Stimulated activated CD4-positive, alpha-beta T cell treated with anti-CD3 and anti-CD28 coated beads, Interleukin-1b, Interleukin-23, amount 100 ng/mL, for 24 hours (primary cell): ENCODE measurements at places on chromosomes 16 and 17.

DNA sequence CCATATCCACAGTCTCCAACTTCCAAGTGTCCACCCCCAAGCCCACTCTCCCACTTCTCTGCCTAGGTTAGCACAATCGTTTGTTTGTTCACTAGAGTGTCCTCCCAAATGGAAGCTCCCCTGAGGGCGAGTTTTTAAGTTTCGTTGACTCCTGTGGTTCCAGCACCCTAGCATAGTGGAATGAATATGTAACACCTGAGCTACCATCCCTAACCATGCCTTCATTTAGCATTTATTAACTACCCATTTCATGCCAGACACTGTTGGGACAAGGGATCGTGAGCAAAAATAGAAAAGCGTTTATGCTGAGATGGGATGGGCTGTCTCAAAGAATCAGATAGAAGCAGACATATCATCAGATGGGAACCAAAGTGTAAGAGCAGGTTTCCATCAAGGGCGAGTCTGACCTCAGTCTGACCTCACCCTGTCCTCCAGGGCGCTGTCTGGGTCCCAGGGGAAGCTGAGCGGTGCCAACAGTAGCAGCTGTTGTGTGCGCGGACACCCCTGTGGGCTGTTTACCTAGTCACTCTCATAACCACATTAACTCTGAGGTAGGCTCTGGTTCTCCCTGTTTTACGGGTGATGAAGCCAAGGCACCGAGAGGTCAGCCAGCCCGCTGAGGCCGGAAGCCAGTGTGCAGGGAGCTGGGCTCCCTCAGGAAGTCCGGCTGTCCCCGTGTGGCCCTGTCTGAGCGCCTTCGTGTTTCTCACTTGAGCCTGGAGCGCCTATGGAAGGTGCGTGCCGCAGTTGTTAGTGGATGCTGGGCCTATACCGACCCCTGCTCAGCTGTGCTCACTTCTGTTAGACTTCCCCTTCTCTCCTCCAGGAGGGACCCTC is 6.2 kb downstream of the CNP start:
- no peak for DNase-seq

DNA sequence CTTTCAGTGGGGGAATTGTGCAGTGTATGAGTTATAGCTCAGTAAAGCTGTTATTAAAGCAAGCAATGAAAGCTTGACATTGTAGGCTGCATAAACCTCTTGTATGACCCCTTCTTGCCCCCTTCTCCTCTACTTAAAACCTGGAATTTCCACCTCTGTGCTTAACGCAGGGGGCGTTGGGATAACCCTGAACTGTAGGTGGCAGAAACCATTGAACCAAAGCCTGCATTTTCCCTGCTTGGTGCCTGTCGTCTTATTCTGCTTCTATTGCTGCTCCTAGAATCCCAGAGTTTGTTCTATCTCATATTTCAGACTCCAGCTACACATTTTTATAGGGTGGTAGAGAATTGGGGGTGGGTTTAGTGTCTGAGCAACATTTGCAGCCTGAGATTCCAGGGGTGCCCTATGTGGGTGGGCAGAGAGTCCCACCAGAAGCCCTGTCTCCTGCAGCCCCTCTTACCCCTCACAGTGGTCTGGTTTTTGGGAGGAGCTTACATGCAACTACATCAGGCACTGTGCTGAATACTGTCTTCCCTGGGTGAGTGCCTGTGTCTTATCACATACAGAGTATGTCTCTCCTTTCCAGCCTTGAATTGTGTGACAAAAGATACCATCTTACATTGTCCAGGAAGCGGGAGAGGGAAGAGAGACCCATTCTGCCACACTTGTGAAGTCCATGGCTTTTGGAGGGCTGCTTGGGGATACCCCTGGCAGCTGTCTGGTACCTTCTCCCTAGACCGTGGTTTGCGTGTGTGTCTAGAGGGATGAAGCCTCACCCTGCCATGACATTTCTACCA is 407.7 kb upstream of the EEF2KMT start:
- no peak for DNase-seq

DNA sequence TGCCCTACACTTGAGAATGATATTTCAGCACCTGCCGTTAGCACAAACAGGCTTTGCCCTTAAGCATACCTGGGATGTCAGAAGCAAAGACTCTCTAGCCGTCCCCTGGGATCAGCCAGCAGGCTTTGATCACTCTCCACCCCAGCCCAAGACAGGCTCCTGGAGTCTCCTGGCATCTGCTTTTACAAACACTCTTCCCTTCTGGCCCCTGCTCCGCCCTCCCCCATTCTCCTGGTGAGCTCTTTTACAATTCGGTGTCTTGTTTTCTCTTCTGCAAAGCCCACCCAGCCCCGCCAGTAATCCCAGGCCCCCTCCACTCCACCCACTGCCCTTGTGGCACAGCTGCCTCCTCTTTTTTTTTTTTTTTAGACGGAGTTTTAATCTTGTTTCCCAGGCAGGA is 50.4 kb downstream of the KATNIP start:
- DNase-seq, result no peak

DNA sequence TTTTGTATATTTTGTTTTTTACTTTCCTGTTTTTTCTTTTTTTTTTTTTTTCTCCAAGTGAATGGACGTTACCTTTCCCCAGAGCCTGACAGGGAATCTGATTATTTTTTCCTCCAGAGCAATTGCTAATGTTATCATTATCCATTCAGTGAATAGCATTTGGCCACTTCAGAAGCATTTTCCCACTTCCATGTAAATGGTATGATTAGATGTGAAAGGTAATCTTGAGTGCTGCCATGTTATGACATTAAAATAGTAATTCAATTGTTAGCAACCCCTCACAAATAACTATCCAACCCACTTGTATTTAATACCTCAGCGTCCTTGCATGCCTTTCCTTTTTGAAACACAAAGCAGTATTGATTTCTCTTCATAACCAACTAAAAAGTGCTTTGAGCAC is 1243.8 kb downstream of the CDH8 start:
- DNase-seq, result no peak

GRCh38 chr17:35588196-35588920 is 1.2 kb downstream of the AP2B1 start:
- no peak for DNase-seq

DNA sequence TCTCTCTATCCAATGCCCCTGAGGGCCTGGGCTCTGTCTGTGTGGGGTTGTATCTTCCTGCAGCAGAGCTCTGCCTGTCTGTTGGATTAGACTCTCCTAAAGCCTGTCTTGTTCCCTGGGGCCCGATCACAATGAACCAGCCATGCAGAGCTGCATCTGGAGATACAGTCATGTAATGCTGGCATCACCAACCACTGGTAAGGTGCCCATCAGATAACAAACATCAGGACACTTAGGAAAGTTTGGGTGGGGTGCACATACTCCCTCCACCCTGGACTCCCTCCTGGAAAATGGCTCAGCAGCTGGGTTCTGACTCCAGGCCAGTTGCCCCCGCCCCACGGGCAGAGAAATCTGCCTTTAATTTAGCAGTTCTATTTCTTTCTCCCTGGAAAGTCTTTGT is 61.3 kb upstream of the BRD7 start:
- no peak for DNase-seq

DNA sequence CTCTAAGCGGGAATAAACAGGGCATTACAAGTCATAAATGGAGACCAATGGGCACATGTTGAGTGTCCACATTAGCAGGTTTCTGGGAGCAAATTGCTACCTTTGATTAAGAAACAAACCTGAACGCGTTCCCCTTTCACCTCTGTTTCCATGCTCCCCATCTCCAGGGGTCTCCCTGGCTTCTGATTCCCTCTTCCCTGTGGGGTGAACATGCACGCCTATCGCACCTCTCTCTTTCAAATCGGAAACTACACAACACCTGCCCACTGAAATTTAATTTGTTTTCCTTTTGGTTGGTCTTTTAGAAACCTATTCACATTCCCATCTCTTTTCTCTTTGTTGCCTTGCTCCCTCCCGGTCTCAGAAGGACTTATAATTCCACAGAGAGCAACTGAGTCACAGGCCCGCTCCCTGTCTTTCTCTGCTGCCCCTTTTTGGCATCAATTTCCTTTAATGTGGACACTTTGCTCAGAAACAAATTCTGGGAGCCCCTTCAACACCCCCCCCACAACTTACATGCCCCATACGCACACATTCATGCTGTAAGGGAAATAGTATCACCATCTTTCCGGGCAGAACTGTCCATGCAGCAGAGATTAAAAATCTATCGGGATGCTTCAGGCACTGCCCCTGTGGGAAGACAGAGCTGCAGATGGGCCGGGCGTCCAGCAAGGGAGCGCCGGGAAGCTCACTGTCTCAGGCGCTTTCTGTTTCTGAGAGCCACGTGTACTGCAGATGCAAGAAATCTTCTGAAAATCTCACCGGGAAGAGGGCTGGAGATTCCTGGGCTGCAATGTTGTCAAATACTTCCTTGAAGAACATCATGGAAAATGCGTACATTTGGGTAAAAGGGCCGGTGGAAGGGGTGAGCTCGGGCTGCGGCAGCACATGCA is 7.2 kb upstream of the FOXF1 start:
- no peak for DNase-seq

DNA sequence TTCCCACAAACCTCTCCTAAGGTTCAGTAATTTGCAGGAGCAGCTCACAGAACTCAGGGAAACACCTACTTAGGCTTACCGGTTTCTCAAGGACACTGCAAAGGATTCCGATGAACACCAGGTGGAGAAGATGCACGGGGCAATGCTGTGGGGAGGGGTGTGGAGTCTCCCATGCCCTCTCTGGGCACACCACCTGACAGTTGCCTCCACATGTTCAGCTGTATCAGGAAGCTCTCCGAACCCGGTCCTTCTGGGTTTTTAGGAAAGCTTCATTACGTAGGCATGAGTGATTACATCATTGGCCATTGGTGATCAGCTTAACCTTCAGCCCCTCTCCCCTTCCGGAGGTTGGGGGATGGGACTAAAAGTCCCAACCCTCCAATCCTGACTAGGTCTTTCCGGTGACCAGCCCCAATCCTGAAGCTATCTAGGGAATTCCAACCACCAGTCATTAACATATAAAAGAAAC is 21.6 kb downstream of the C17orf58 start:
- no peak for DNase-seq

- no peak for DNase-seq
Measured at GRCh38 chr17:10698096-10698818, 863 bp downstream of the ADPRM start.

DNA sequence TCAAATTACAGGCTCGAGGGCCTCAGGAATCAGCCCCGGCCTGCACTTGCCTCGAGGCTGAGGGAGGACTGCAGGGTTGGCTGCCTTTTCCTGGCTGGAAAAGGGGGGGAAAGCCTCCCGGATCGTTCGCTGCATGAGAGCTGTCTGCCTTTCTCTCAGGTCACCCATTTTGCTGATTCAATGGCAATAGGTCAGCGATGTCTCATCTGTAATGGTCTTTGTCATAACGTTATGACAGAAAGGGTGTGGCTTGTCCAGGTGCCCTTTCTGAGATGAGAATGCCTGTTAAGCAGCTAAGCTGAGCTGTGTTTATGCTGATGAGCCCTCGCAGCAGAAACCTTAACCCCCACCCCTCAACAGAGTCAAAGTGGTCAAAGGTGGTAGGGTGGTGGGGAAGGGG is 81.8 kb downstream of the AKAP1 start:
- no peak for DNase-seq

DNA sequence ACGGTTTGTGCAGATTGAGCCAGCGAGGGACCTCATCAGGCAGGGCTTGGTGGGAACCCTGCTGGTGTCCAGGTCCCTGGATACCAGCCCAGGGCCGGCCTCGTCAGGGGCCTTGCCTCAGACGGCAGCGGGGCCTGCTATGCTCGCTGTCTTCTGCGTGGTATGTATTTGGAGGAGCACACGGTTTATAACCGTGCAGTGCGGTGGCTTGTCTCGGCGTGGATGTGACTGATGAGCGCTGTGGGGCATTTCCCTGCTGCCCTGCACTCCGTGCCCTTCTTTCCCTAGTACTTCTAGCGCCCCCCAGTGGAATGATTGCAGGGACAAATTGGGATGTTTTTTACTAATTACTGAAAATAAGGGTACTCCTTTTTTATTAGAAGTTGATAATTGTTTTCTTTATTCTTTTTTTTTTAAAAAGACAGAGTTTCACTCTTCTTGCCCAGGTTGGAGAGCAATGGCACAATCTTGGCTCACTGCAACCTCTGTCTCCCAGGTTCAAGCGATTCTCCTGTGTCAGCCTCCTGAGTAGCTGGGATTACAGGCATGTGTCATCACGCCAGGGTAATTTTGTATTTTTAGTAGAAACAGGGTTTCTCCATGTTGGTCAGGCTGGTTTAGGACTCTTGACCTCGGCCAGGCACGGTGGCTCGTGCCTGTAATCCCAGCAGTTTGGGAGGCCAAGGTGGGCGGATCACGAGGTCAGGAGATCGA is 15.3 kb downstream of the TBCD start:
- no peak for DNase-seq

DNA sequence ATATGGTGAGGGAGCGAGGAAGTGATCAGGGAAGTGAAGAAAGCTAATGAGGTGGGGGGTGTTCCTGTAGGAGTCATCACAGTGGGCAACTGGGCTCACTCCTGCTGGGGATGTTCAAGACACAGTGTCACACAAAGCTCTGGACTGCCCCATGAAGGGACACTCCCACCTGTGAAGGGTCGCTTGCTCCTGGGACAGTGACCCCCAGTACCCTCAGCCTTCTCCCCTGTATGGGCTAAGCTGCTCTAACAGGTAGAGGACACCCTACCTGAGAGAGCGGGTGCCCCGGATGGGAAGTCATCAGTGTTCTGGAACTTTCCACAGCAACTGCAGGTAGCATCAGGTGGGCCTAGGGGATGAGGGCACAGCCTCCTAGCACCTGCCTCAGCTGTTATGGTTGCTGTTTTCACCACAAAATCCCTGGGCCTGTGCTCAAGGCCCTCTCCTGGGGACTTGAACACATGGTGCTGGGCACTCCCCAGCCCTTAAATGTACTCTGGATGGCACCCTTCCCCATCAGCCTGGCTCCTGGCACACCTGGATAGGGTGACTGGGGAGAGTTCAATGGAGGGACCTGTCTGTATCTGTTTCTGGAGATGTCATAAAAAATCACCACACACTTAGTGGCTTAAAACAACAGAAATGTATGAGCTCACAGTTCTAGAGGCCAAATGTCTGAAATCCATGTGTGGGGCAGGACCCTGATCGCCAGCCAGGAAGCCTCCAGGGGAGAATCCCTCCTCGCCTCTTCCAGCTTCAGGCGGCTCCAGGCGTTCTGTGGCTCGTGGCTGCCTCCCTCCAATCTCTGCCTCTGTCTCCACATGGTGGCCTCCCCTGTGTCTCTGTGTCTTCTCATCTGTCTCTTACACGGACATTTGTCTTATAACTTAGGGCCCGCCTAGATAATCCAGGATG is 104.0 kb upstream of the CDH5 start:
- no peak for DNase-seq

GRCh38 chr17:11545002-11545401 is 53.3 kb upstream of the DNAH9 start:
- DNase-seq, result no peak

- no peak for DNase-seq
Measured at GRCh38 chr16:12339686-12340085, 363.2 kb downstream of the SNX29 start.
